Activated CD8-positive, alpha-beta T cell treated with anti-CD3 and anti-CD28 coated beads for 36 hours (primary cell): ENCODE measurements at places on chromosomes 7 and 10. TPM values are rescaled to one million over a fixed set of nuclear protein-coding genes. Genes with fewer than 3 reads are reported as not detected.

- DNase-seq, result no peak
These were observed 219.3 kb downstream of the JAZF1 start for GRCh38 chr7:27961255-27961654.

DNA sequence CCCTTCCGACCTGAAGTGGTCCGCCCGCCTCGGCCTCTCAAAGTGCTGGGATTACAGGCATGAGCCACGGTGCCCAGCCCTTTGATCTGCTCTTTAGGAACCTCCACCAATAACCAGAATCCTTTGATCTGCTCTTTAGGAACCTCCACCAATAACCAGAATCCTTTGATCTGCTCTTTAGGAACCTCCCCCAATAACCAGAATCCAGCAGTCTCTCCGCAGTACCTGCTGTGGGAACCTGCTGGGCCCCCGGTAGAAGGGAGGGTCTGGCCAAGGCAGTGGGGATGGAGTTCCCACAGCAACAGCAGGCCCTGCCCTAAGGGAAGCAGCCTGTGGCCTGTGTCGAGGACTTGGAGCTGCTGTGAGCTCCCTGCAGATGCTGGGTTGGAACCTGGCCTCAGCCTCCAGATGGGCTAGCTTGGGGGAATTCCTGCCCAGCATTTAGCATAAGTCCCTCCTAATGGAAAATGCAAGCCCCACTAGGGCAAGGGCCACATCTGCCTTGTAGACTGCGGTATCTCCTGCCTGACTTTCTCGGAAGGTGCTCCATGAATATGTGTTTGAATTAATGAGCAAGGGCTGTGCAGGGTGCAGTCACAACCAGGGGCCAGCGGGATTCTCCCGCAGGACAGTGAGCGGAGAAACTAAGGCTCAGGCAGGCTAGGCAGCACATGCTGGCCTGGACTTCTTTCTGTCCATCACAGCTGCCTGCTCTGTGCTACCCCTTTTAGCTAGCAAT is 165.8 kb downstream of the UBE2H start:
- DNase-seq, result no peak

DNA sequence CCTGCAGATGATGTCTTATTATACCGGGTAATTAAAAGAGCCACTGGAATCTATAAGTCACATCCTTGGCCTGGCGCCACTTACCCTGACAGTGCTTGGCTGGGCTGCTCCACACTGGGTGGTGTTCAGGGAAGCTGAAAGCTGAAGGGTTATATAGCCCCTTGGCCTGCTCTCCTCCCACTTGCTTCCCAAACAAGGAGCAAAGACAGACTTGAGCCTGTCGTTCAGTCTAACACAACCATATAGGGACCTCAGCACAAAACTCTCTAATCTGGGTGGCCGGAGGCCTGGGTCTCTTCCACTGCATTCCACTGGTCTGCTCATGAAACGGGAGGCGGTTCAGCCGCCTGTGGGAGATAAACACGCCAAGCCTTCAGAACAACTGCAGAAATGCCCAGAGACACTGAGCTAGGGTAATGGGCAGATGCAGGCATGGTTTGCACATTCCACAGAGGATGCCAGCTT is at the start of gene ACTA2:
Gene ACTA2, minus strand, starts transcription at position 127 of the 465 bp plus-strand sequence. CDS start 3,843 bp downstream, outside the sequence.
- no peak for DNase-seq

GRCh38 chr10:106439366-106439765 is 725.1 kb downstream of the SORCS1 start:
- DNase-seq, result no peak

The GIMAP7 gene
- 29.0 TPM for total RNA-seq

The ST8SIA6 gene
- total RNA-seq, result not detected
